AG10803 (cell line): ENCODE measurements at places on chromosomes 1 and 21.
A peak's percentile ranks its signal among the peaks of the same experiment; 100 is the strongest.

DNA sequence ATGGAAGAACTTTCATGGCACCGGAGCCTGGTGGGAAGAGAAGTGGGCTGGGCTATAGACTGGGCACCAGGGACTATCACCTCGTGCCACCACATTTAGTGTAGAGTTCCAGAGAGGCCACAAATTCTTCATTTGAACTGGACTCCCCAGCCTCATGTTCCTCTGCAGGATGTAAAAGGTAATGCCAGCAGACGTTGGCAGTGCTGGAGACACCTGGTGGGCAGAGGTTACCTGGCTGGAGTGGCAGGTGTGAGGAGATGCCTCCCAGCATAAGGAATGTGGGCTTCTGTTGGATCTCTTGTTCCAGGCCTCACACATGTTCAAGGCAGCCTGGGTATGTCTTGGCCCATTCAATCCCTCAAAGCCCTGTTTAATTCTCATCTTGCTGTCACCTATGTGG, 35.2 kb downstream of the TEX35 start:
- no peak for DNase-seq

- no peak for DNase-seq
Measured at GRCh38 chr1:32761936-32762335, 55.2 kb downstream of the YARS1 start.

DNA sequence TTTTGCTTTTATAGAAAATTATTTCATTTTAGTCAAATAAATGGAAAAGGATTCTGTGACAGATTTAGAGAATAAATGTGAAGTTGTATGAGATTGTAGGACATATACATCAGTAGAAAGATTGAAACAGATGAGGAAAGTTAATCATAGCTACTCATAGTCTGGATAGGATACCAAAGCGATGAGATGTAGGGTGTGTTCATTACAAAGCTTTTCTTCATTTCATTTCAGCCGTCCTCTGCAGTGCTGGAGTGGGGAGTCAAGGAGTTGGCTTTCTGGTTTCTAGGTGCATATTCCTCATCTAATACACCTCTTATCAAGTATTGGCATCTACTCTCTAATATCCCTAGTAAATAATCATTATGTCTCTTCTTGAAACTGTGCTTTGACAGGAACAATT, 149.5 kb upstream of the NEGR1 start:
- no peak for DNase-seq

DNA sequence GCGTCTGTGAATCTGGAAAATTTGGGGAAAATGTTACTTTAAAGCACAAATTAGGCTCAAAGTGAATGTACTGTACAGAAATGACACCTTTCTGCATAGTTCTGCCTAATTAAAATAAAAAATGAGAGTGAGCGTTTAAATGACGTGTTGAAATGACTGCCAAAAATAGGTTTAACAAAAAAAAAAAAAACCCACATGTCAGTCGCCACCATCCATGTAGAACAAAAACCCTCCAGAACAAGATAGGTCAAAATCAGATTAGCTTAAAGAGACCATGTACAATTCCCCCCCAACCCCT, 745 bp downstream of the PARP1 start:
- no peak for DNase-seq

DNA sequence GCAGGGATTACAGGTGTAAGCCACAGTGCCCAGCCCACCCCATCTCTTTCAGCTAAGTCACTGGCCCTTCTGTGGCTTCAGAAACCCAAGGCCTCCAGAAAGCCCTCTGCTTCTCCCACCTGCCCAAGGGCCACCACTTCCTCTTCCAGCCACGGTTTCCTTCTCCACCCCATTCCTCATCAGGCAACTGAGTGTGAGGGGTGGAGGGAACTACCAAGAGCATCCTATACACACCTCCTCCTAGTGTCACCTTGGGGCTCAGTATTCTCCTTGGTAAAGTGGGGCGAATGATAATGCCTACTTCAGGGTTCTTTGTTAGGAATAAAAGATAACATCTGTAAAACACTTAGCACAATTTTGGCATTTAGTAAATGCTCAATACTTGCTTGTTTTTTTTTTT, 30.0 kb downstream of the KNCN start:
- no peak for DNase-seq

GRCh38 chr1:177069490-177069889, 95.0 kb downstream of the ASTN1 start:
- DNase-seq, result peak; percentile 11

DNA sequence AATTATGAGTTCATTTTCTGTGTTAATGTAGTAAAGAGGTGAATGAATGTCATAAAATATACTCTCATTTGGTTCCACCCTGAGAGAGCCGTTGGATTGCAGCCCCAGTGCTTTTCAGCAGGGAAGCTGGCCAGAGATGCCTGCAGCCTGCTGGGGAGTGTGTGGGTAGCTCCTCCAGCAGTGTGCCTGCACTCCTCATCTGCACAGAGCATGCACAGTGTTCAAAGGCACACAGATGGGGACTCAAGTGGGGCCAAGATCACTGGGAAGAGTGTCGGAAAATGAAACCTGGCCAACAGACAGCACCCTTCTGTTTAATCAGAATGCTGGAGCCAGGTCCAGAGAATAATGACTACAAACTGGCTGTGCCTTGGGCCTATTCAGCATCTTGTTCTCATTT, 206.8 kb downstream of the ST6GALNAC3 start:
- DNase-seq, result no peak

GRCh38 chr1:202315576-202316168, 26.1 kb downstream of the UBE2T start:
- DNase-seq, result peak; percentile 59
